ENCODE measurements at places on chromosomes 1 and 21.
A peak's percentile ranks its signal among the peaks of the same experiment; 100 is the strongest.

- no peak for DNase-seq
Observed at GRCh38 chr1:165648919-165649572, 18.0 kb downstream of the MGST3 start.

GRCh38 chr1:47351305-47351704, 17.7 kb downstream of the CMPK1 start:
- DNase-seq = no peak

GRCh38 chr1:205481629-205482151, 22.8 kb upstream of the CDK18 start:
- no peak for DNase-seq

DNA sequence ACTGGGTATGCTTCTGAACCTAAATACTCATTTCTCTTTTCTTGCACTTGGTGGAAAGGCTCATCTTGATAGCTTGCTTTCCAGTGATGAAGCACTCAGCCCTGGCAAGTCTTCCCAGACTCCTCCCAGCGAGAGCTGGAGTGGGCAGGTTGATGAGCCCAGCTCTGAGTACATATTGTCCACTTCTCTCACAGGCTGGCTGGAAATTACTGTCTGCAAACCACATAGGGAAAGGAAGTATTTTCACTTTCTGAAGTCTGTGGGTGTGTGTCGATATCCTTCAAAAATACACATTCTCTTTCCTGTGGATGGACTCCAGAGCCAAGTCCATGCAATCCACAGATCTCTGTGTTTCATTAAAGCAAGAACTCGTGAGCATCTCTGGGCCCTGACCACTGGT, 38.7 kb upstream of the CNTN2 start:
- no peak for DNase-seq

DNA sequence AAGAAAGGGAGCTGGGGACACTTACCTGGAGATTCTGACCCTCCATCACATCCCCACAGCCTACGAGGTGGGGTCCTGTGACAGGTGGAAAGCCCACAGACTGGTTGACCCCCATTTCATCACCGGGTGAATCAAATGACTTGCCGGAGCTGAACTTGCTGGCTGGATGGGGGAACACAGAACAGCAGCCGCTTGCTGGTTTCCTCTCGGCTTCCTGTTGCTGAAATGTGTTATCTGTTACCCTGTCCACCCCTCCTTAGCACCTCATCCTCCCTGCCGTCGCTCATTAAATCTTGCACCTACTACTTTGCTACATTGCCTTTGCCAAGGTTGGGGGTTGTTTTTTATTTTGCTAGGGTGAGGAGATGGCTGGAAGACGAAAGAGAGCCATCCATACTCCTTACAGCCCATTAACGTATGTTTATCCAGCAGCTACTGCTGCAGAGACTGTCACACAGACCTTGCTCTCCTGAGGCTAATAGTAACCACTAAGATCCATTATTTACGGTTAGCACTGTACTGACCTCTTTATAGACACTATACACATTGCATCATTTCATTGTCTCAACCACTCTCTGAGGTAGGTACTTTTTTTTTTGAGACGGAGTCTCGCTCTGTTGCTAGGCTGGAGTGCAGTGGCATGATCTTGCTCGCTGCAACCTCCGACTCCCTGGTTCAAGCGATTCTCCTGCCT, 7.0 kb downstream of the PAFAH2 start:
- DNase-seq = no peak

DNA sequence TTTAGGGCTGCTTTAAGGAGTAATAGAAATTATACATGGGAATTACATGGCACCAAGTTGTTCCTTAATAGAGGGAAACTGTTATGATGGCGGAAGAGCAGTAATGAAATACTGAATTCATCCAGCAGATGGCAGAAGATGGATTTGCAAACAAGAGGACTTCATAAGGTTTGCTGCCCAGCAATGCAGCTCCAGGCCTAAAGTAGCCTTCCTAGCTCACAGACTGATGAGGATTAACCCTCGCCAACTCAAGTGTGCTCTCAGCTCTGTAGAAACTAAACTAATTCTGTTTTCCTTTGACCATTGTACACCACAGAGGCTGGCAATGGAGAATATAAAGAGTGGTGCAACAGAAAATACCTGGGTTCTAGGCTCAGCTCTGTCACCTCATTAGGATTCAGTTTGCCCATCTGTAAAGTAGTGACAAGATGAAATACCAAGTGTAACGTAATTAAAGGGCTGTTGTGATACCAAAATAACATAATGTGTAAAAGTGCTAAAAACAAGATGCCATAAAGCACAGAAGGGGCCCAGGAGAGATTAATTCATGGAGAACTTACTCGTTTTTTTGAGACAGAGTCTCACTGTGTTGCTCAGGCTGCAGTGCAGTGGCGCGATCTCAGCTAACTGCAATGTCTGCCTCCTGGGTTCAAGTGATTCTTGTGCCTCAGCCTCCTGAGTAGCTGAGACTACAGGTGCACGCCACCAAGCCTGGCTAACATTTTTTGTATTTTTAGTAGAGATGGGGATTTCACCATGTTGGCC, 102.4 kb upstream of the SERBP1 start:
- peak; percentile 59 for DNase-seq

DNA sequence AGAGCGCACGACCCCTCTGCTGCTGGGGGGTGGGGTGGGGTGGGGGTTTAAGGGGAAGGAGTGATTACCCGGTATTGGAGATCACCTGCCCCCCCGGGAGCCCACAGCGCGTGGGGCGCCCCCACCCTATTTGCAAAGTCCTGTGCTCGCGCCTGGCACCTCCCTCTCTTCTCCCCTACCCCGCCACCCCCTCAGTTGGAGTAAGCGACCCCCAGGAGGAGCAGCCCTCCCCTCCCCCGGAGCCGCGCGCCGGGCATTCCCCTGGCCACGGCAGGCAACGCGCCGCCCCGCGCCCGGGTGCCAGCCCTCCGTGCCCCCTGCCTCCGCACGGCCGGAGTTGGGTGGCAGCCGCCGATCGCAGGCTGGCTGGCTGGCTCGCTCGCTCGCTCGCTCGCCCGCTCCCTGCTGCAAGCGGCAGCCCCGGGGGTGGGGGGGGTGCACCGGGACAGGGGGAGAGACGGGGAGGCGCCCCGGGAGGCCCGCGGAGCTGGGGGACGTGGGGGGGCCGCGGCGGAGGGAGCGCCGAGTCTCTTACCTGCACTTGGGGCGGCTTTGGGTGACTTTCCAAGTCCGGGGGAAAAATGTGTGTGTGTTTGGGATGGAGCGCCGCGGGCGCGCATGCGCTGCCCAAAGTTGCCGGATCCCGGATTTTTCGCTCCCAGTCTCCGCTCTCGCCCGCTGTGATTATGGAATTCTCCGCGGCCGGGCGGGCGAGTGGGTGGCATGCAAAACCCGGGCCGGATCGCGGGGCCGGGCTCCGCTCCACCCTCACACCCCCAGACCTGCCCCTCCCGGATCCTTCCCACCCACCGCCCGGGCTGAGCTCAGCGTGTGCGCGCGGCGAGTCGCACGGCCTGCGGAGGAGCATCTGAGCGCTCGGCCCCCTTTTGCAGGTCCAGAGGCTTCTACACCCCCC, at the start of gene CASZ1:
TSS of gene CASZ1 (minus strand) at position 618 of the 916 bp plus-strand sequence. CDS start 102,757 bp downstream, outside the sequence.
- peak; percentile 47 for DNase-seq
